ENCODE measurements at places on chromosomes 11 and 22. TPM values are rescaled to one million over a fixed set of nuclear protein-coding genes. Genes with fewer than 3 reads are reported as not detected.

MS4A12 gene
- not detected for total RNA-seq

RFPL2 gene
- 0.43 TPM for total RNA-seq

GRAMD4 gene
- total RNA-seq = 80.9 TPM

CPT1A gene
- 44.1 TPM for total RNA-seq

SLN gene
- total RNA-seq = not detected

FUT4 gene
- 40.1 TPM for total RNA-seq

ADORA2A gene
- 7.2 TPM for total RNA-seq

CECR2 gene
- total RNA-seq = 7.9 TPM

CARD18 gene
- not detected for total RNA-seq

POTEH gene
- total RNA-seq = not detected

IL18 gene
- total RNA-seq = 0.94 TPM

OR8A1 gene
- not detected for total RNA-seq

OR51B5 gene
- not detected for total RNA-seq

RAG2 gene
- not detected for total RNA-seq

NLRP10 gene
- total RNA-seq = not detected

GCAT gene
- total RNA-seq = 22.3 TPM

TRPM5 gene
- 0.46 TPM for total RNA-seq

MGAT3 gene
- 47.0 TPM for total RNA-seq

POU2AF3 gene
- 2.9 TPM for total RNA-seq

SEPTIN3 gene
- 3.7 TPM for total RNA-seq

SLC25A18 gene
- 0.43 TPM for total RNA-seq

RASD2 gene
- total RNA-seq = 0.21 TPM

SPDYC gene
- total RNA-seq = not detected

CBX6 gene
- total RNA-seq = 116 TPM
